AG08395 (cell line): ENCODE measurements at places on chromosomes 6 and 20.

DNA sequence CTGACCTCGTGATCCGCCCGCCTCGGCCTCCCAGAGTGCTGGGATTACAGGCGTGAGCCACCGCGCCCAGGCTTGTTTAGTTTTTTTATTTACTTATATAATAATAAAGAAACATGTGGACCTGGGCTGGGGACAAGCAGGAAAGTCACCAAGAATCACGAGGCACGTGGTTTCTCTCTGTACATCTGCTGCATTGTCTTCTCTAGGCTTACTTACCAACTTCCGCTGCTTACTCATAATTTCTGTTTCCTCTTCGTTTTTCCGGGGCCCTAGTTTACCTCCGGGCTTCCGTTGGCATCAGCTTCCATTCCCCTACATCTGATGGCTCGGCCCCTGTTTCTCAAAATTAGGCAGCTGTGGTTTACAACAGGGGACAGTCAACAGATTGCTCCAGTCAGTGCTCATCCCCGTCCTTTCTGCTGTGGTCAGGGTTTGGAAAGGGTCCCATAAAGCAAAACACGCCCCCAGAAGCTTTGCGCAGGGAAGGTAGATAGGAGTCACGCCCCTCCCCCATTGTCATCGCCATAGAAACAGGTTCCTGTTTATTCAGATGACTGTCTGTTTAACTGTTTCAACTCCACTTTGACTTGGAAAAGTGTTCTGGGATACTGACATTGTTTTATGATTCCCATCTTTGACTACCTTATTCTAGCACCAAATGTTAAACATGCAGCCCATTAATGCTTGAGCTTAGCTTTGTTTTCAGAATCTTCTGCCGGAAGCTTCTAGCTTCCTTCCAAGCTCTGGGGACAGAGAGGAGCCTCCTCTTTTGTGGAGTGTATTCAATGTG is 31.9 kb upstream of the TXLNB start:
- DNase-seq: peak; percentile 58

DNA sequence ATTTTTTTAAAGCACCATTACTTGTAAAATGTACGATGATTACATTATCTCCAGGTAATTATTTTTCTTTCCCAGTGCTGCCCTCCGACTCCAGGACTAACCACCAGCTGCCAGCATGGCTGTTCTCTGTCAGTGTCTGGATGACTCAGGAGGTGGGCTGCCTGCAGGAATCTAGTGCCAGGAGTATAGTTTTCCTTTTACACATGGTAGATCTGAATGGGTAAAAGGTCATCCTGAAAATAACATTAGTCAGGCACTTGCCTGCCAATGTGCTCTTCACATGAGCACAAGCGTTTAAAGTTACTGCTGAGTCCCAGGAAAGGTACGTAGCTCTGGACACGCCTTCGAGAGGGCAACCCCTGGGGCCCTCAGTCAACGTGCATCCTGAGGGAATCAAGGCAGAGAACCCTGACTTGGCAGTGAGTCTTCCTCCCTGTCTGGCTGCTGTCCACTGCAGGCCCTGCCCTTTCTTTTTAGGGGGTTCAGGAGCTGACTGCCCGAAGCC is 2.4 kb downstream of the DYNLT1 start:
- peak; percentile 29 for DNase-seq

DNA sequence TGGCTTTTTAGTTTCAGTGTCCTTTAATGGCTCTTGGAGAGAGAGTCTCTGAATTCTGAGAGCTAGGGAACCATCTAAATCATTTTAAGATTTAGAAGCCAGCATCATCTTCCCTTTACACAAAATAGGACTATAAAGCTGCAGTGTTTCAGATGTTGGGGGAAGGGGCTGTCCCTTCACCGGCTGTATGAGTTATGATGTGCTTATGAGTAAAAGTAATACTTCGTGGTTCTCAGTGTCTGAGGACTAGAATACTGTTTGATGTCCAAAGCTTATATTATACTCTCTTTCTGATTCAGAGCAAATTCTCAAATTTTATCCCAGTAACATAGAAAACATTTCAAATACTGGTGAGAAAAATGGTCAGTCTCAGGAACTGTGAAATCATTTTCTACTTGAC is 63.5 kb upstream of the FAM8A1 start:
- no peak for DNase-seq

- DNase-seq: no peak
Measured at GRCh38 chr6:158396136-158396535, 83.9 kb downstream of the TULP4 start.

GRCh38 chr6:73985891-73986290 is 289.9 kb downstream of the CD109 start:
- peak; percentile 79 for DNase-seq

DNA sequence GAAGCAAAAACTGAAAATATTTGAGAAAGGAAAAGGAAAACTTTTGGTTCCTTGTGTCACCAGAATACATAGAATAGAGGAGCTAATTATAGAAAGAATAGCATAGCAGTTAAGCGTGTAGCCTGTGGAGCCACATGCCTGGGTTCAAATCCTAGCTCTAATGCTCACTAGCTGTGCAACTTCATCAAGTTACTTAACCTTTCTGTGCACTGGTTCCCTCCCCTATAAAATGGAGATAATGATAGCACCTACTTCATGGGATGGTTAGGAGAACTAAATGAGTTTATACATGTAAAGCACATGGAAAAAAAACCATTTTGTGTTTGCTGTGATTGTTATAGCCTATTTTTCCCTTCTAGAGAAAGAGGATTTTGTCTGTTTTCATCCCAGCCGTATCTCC is 24.5 kb upstream of the RNGTT start:
- no peak for DNase-seq
